ENCODE measurements at places on chromosomes 2 and 18.

DNA sequence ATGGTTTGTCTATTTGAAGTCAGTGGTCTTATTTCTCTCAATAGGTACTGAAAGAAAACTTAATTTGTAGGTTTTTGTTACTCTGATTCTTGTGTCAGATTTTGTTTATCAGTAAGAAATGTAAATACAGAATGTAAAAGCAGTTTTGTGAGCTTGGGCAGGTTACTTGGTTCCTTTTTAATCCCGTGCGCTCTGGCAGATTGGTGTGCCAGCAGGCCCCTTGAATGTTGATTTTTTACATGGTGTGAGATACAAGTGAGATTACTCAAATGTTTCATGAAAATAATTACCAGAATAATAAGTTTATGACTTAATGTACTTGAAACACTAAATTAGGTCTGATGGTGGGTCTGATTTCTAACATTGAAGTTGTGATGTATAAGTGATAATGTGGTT is 13.4 kb downstream of the HNRNPA3 start:
- DNase-seq, result no peak

DNA sequence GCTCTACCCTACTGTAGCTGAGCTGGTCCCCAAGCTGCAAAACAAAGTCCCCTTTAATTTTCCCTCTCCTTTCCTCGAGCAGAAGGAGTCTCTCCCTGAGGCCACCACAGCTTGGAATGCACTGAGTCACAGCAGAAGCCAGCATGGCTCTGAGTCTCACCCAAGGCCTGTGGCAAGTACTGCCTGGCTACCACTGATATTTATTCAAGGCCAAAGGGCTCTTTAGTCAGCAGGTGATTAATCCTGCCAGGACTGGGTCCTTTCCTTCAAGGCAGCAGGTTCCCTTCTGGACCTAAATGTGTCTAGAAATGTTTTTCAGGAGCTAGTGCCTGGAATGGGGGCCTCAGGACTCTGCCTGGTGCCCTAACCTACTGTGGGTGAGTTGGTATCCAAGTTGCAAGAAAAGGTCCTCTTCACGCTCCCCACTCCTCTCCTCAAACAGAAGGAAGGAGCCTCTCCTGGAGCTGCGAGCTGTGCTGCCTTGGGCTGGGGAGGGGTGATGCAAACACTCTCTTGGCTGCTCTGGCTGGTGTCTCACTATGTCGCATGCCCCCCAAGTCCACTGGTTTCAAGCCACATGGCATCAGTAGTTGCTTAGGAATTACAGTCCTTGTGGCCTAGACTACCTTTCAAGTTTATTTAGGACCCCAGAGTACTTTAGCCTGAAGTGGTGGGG is 53.4 kb downstream of the CD28 start:
- DNase-seq, result no peak

GRCh38 chr2:80050246-80050645 is 254.3 kb downstream of the LRRTM1 start:
- peak; percentile 32 for DNase-seq

- no peak for DNase-seq
Measured at GRCh38 chr2:222734703-222735014, 63.2 kb downstream of the MOGAT1 start.

DNA sequence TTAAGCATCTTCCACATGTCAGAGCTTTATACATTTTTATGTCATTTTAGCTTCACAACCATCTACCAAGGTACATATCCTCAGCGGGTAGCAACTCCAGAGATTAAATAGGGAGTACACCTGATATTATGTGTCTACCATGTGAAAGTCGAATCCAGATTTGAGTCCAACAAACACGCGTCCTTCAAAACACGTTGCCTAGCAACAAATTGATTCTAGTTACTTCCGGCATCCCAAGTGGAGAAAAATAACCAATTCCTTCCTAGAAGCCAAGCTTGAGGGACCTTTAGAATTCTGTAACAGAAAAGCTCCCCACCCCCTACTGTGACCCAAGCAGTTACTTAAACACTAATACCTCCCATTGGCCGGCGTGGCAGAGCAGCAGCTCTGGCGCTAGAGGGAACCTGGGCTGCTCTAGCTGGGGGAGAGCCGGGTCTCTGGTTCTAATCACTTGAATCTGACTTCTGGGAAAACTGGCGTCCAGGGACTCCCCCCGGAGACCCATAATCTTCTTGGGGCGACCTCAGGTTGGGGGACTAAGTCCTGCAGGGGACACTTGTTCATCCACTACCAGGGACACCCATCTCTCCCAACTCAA is at the start of gene ERICH2:
ERICH2 (plus strand) TSS at position 371 of the 598 bp plus-strand sequence. CDS start 304 bp downstream, outside the sequence.
- peak; percentile 79 for DNase-seq

DNA sequence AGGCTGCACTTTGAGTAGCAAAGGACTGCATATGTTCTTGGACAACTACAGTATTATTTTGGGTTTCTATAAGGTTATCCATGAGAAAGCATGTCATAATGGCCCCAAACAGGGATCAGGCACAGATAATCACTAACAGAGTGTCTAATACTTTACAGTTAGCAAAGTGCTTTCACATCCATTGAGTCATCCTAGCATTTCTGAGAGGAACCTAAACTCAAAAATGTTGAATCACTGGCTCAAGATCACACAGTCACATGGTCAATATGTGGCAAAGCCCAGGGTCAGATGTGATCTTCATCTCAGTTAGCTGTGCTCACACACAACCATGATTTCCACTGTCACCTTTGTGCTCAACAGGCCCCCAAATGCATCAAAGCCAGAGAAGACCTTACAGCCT is 156.1 kb upstream of the VRK2 start:
- no peak for DNase-seq

DNA sequence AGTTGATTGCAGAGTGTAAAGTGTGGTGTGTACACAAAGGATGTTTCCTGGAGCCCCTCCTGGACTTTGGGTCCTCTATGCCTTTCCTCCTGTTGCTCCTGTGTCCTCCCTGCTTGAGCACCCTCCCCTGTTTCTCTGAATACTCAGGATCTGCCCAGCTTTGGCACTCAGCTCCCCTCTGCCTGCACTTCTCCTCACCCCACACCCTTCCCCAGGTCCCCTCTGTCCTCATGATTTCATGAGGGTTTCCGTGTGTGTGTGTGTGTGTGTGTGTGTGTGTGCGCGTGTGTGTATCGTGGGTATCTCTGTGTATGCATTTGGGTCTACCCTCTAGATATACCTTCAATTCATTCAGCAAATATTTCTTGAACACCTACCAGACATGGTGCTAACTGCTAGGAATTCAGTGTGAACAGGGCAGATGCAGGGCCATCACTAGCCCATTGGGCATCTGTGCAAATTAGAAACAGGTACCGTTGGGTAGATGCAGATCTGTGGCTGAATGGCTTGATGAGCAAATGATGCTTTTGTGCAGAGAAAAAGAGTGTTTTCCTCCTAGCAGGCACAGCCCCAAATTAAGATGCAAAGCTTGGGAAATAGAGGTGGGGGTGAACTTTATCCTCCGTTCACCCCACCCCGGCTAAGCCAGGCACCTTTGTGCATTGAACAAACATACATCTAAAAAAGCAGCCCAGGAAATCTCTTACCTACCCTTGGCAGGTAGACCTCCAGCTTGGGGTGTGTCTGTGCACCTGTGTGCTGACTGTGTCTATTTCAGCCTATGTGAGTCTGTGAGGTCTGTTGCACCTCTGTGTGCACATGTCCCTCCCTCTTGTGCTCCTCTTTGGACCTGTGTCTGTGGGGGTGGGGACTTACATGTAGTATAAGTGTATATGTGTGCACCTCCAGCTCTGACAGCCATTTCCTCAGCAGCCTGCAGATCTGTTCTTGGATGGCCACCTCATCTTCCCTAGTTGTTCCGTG is 60.0 kb upstream of the EPAS1 start:
- DNase-seq, result no peak

DNA sequence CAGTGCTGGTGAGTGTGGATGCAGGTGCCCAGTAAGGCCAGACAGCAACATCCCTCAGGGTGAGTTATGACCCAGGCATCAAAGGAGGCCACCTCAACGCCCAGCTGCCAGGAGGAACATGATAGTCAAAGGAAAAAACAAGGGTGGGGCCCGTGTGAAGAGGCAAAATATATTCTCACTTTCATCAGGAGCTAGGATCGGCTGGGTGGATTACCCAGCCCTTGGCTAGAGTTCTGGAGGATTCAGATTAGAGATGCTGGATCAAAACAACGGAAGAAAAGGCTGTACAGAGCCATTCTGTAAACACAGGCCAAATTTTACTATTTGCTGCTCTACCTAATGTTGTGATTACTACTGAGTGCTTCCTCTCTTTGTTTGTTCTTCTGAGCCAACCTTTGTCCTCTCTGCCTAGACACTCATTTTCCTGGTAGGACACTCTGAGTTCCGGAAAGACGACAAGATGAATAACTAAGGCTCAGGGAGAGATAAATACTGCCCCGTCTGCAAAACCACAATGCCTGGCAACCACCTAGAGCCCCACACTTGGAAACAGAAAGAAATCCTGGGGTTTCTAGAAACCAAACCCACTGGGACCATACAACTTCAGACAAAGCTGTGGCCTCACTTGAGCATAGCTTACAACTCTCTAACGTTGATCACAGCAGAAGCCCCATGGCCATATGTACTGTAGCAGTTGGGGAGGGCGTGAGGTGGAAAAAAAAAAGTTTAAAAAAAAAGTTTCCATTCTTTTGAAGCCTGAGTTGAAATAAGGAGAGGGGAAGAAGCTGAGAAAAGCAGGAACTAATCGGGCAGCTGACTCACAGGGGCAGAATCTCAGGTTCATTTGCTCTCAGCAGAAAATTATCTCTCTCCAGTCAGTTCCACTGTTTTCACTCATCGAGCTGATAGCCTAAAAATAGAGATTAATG is 17.8 kb upstream of the PMAIP1 start:
- no peak for DNase-seq

GRCh38 chr2:25313711-25314513 is 27.8 kb downstream of the DNMT3A start:
- DNase-seq, result no peak

DNA sequence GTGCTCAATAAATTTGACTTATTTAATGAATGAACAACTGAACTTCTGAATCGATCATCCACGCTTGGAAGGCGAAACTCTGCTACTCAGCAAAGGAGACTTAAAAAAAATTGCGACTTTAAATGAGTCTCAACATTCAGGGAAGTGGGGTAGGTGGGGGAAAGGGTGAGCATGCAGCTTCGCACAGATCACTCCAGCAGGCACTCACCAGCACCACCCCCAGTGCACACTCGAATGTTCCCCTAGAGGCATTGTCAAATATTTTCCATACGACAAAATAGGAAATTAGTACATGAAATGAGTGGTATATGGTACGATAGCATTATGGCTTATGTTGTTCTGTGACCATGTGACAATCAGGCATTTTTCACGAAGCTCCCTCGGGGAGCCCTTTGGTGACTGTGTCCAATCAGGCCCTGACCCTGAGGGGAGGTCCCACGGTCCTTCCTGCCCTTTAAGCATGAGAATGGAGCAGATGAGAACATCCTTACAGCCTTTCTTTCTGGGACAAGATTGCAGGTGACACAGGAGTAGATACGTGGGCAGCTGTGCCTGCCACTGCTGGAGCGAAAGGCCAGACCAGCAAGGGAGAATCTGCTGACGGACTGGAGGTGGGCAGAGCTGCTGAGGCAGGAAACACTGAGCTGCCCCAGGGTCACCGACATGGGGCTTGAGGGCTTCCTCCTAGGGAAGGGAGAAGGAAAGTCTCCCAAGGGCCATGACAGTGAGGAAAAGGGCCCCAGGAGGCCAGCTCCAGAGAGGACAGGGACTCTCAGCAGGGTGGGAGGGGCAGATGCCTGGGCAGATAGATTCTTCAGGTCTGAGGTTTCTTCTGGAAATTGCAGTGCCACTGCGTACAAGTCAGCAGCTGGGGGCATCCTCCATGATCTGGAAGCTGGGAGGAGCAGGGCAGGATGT is 101.3 kb upstream of the ID2 start:
- no peak for DNase-seq

DNA sequence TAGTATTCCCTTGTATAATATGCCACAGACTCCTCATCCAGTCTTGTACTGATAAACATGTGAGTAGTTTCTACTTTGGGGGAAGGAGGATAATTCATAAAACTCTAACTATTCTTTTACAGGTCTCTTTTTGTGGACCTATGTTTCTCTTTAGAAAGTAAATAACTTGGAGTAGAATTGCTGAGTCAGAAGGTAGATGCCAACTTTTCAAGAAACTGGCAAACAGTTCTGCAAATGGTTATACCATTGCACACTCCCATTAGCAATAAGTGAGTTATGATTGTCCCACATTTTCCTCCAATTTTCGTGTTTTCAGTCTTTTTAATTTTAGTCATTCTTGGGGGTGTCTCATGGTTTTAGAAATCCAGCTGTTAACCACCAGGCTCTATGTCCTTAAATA is 477.2 kb upstream of the LRRTM4 start:
- DNase-seq, result no peak

- no peak for DNase-seq
Measured at GRCh38 chr2:178450524-178450773, 526 bp downstream of the PRKRA start.

GRCh38 chr2:95314964-95315611 is 17.9 kb downstream of the KCNIP3 start:
- DNase-seq, result peak; percentile 68

- DNase-seq, result no peak
Measured at GRCh38 chr2:43331422-43331821, 105.0 kb upstream of the ZFP36L2 start.

DNA sequence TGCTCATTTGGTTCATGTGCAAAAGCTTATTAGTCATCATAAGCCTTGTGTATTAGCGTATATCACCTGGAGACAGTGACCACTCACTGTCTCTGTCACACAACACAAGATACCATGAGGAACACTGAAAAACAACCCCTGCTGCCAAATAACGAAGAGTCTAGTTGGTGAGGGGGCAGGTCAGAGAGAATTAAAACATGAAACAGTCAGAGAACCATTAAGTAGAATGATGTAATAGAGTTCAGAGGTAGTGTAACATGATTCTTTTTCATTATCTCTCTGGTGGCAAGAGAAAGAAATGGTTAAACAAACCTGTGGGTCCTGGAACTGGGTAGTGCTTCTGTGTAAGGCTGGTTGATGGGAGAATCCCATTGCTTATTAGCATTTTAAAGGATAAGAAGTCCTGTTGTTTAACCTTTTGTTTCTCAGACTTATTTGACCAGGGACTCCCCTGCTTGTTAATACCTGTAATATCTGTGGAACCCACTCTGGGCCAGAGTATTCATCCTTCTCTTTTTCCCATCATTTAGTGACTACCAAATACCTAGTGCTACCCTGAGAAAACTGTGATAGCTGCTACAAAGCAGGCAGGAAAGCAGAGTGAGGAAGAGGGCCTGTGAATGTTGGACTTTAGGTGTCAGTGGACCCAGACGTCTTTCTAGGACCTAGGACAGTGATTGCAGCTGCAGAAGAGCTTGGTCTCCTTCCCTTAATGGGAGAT is 38.0 kb downstream of the PTRHD1 start:
- no peak for DNase-seq

- DNase-seq, result no peak
Measured at GRCh38 chr18:65477455-65477854, 273.4 kb upstream of the CDH7 start.

GRCh38 chr2:238145851-238146250 is 7.4 kb downstream of the KLHL30 start:
- no peak for DNase-seq

DNA sequence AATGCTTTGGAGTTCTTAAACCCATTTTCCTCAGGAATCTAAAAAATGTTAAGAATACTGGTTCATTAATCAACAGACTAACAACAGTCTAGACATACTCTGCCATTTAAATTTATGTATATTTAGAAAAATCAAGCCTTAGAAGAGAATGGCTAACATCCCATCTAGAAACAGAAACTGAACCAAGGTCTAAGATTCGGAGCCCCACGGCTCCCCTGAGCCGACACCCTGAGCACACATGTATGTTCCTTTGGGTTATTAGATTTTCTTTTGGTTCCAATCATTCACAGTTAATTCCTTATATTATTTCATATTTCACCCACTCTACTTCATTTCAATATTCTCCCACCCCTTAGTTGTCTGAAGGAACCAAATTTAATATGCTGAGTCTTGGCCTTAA is 94.8 kb upstream of the HNRNPA3 start:
- DNase-seq, result no peak

GRCh38 chr2:176639671-176640070 is 370.4 kb downstream of the MTX2 start:
- DNase-seq, result no peak

Data from WERI-Rb-1 (cell line).